ENCODE measurements at places on chromosomes 2 and 18.
A peak's percentile ranks its signal among the peaks of the same experiment; 100 is the strongest.

DNA sequence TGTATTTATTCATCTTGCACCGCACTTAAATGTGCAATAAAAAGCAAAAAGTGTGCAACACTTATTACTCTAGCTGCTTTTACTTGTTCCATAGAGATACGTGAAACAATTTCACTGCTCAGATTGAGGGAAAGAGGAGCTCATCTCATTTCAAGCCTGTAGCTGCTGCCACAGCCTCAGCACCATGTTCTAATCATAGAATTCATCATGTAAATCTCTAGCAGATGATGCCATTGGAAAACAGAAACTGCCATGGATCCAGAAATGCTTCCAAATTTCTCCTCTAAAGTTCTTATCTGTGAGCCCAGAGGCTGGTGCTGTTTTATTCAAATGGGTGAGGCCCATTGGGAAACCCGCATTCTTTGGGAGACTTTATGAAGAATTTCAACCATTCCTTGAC lies 2.0 kb downstream of the CDC42EP3 start:
- DNase-seq, result no peak

GRCh38 chr2:212052412-212053159 lies 486.0 kb downstream of the ERBB4 start:
- no peak for DNase-seq

DNA sequence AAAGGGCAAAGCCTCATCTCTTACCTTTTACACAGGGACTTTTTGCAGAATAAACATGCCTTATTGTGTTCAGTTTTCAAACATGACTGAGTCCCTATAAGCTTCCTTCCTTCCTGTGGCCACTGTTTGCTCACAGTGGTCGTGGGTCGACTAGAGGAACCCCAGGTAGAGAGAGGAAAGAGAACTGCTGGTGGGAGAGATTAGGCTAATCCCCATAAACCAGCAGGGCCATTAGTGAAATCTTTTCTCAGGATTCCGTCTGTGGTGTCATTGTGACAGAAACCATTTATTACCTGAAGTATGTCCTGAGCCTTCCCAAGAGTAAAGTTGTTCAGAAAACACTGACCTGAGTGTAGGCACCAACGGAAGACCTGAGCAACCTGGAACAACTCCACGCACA lies 21.3 kb upstream of the BOD1L2 start:
- no peak for DNase-seq

GRCh38 chr2:175030380-175031271 lies 25.4 kb upstream of the CHN1 start:
- peak; percentile 41 for DNase-seq

DNA sequence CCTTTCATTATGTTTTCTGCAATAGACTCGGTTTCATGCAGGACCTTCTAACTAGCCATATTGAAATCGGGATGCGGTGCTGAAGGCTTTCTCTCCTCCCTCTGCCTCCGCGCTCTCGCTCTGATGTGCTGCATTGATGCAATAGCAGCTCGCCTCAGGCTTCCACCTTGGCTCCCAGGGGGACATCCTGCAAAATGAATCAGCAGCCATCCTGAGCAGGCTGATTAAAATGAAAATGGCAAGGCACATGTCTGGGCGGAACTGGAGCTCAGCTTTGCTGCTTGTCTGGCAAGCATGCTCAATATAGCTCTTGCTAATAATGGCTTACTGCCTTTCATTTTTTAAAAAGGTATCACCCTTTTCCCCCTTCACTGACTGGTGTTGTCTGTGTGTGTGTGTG lies 806 bp upstream of the MYT1L start:
- no peak for DNase-seq

GRCh38 chr2:23605236-23605635 lies 220.3 kb downstream of the KLHL29 start:
- no peak for DNase-seq

GRCh38 chr2:205746420-205746785 lies 64.1 kb downstream of the NRP2 start:
- no peak for DNase-seq

DNA sequence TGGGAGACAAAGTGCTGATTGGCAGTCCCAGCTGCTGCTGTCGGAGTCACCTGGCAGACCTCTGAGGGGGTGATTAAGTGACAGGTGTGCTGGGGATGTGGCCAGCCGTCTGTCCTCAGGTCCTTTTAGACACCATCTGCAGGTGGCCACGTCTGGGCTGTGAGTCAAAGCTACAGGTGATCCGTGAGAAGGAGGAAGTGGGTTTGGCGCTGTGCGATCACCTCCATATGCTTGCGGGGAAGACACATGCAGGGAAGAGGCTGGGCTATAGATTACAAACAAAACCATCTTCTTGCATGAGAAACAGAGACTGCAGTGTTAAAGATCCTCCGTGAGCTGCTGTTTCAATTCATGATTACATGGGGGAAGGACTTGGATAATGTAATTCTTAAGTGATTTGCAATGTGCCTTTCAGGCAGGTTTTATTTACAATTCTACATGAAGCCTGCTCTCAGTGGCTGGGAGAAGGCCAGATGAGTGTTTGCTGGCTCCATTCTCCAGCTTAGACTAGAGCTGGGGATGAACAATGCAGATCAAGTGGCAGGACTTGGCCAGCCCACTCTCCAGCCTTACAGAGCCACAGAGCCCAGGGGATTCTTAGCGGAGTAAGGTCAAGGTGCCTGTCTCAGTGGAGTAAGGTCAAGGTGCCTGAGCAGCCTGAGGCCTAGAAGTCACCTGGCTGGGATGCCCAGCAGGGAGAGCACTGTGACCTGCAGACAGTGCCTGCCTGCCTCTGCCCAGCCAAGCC lies 87.8 kb downstream of the LYPD1 start:
- DNase-seq, result no peak

- no peak for DNase-seq
Observed at GRCh38 chr18:10015941-10016819, 102.4 kb downstream of the VAPA start.

DNA sequence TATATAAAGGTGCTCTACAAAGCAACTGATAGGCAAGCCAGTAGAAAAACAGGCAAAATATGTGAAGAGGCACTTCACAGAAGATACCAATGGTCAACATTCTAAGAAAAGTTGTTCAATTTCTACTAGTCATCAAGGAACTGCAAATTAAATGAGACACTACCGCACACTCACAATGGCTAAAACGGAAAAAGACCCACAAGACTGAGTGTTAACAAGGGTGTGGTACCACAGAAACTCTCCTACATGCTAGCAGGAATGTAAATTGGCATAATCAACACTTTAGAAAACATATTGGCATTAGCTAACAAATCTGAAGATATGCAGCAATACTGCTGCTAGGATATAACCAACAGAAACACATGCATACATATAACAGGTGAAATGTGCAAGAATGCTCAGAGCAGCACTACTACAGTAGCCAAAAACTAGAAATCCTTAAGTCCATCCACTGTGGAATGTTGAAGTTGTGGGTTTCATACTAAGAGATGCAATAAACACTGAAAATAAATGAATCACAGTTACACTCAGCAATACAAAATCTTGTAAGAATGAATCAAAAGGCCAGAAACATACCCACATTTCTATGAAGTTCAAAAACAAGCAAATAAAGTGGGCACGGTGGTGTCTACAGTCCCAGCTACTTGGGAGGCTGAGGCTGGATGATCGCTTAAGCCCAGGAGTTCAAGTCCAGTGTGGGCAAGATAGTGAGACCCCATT lies 9.2 kb downstream of the RNU4ATAC start:
- DNase-seq, result no peak

GRCh38 chr18:62688743-62689317 lies 26.5 kb upstream of the PHLPP1 start:
- no peak for DNase-seq

- DNase-seq, result no peak
Observed at GRCh38 chr18:35713545-35713944, 132.0 kb downstream of the GALNT1 start.

- DNase-seq, result no peak
Observed at GRCh38 chr2:147456779-147457178, 388.1 kb upstream of the ACVR2A start.

DNA sequence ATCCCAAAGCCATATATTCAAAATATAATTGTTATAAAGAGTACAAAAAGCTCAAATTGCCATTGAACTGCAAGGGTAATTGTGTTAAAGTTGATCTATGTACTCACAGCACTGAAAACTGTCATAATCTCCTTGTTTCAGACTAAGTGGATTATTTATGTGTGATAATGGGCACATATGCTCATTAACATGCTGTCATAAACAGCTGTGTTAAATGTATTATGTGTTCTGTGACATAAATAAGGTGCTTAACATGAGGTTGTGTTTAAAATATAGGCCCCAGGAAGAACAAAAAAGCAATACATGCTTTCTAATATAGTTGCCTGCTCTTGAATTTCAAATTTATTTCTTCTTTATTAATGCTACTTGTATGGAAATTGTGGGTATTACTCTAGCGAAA lies 409.5 kb downstream of the DCC start:
- DNase-seq, result no peak

DNA sequence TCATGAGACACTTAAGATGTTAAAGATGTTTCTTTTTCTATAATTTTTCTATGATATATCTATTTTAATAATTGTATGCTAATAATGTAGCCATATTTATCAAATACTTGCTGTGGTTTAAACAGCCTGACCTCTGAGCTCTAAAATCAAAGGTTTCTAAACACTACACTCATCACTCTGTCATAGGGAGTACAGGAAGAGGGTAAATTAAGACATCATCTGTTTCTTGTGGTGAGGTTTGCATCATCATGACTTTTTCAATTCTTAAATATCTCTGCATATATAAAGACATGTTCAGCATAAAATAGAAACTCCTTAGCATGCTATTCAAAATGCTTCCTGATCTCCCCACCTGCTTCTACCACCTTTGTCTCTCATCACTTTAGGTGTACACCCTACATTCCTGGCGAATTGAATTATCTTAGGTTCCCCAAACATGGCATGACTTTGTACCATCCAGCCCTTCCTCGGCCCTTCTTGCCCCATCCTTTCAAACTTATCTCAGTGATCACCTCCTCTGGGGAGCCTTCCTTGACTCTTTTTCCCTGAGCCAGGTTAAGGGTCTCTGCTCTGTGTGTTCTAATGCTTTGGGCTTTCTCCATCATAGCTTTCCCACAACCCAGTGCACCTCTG lies 105.3 kb upstream of the TTN start:
- no peak for DNase-seq

DNA sequence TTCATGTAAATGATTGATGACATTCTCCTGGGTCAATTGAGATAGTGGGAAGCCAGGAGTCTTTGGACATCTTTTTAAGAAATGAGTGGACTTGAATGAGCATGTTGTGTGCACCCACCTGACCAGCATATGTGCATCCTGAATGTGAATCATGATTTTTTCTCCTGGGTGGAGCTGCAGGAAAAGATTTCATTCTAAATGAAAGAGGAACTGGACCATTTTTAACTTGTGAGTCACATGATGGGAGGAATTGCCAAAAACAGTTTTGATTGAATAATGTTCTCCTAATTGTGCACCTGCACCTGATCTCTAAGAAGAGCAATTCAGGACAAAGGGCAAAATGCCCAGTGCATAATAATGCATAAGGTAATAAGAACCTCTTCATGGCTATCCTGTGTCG lies 32.3 kb downstream of the COPS8 start:
- DNase-seq, result no peak

GRCh38 chr2:155913356-155913755 lies 419.2 kb downstream of the NR4A2 start:
- DNase-seq, result no peak

- no peak for DNase-seq
Observed at GRCh38 chr18:1906421-1906820, 664.9 kb downstream of the METTL4 start.

DNA sequence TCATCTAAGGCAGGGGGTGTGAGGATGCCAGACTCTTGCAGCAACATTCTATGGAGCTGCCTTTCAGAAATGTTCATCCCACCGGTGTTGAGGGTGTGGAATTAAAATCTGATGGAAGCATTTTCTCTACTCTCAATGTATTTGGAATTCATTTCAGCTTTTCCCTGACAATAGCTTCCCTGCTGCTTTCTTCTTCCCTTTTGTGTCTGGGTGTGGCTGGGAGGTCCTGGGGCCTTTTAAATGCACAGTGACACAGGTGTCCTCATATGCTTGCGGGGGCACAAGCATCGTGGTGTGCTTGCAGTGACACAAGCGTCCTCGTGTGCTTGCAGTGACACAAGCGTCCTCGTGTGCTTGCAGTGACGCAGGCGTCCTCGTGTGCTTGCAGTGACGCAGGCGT lies 43.4 kb upstream of the ASB18 start:
- DNase-seq, result no peak

- DNase-seq, result no peak
Observed at GRCh38 chr2:30306522-30306921, 75.2 kb downstream of the LBH start.
